Caco-2 (cell line): ENCODE measurements at places on chromosomes 13 and 19. TPM values are rescaled to one million over a fixed set of nuclear protein-coding genes. Genes with fewer than 3 reads are reported as not detected.
A peak's percentile ranks its signal among the peaks of the same experiment; 100 is the strongest.

- DNase-seq = no peak
- H3K4me1 ChIP-seq = no peaks in the 10 kb centered on the region
- H3K27me3 ChIP-seq = no peaks in the 10 kb centered on the region
- H3K27ac ChIP-seq = peak overlapping the region; percentile 49
- peaks cover 3% of the 10 kb centered on the region; the same call in 1 of the 2 replicates for H3K36me3 ChIP-seq
- H3K4me3 ChIP-seq = no peak overlapping the region
Measured at GRCh38 chr19:11252665-11253355, 9.5 kb downstream of the DOCK6 start.

Gene URI1
- total RNA-seq = 53.9 and 59.5 TPM in 2 replicates

GRCh38 chr13:67736646-67737420, 506.7 kb upstream of the PCDH9 start:
- DNase-seq = no peak
- no peak overlapping the region for H3K27ac ChIP-seq
- H3K27me3 ChIP-seq = no peaks in the 10 kb centered on the region

GRCh38 chr13:79486433-79487188, 5.7 kb downstream of the NDFIP2 start:
- no peak overlapping the region for H3K4me3 ChIP-seq
- H3K27me3 ChIP-seq = no peaks in the 10 kb centered on the region
- H3K36me3 ChIP-seq = no peaks in the 10 kb centered on the region
- no peak overlapping the region for H3K27ac ChIP-seq

DNA sequence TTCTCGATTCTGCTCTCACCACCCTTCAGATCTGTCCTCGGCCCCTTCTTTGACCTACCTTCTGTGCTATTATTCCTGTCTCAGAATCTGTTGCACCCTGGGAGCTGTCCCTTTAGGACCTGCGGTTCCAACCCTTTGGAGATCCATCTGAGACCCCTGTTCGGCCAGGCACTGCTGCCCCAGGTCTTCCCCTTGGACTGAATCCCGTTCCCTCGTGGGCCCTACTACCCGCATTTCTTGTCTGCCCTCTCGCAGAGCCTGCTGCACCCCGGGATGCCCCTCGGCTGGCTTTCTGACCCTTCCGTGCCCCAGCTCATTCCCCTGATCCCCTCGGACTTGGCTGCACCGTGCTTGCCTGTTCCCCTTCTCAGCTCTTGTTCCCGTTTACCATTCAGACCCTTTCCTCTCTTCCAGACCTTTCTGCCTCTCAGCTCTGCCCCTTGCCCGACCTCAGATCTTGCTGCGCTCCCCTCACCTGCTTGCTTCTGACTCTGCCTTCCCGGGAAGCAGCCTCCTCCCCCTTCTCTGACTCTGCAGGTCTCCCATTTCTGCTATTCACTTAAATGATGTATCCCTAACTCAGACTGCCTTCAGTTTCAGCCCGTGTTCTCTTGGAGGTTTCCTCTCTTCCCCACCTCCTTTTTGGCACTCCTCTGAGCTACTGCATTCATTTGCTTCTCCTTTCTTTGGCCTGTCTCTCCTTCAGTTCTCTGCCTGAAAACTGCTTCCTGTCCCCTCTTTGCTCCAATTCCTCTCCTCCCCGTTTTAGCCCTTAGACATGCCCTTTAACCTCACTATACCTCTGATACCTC, 1.1 kb downstream of the ARHGAP35 start:
- H3K36me3 ChIP-seq = peaks cover 3% of the 10 kb centered on the region
- peaks cover 42% of the 10 kb centered on the region for H3K4me1 ChIP-seq
- no peak for DNase-seq

GRCh38 chr19:18605546-18606280, 886 bp downstream of the CRLF1 start:
- no peak overlapping the region for H3K27ac ChIP-seq
- peaks cover 6% of the 10 kb centered on the region for H3K27me3 ChIP-seq
- H3K36me3 ChIP-seq = no peaks in the 10 kb centered on the region
- peak overlapping the region; percentile 8 for H3K4me3 ChIP-seq
- DNase-seq = no peak

DNA sequence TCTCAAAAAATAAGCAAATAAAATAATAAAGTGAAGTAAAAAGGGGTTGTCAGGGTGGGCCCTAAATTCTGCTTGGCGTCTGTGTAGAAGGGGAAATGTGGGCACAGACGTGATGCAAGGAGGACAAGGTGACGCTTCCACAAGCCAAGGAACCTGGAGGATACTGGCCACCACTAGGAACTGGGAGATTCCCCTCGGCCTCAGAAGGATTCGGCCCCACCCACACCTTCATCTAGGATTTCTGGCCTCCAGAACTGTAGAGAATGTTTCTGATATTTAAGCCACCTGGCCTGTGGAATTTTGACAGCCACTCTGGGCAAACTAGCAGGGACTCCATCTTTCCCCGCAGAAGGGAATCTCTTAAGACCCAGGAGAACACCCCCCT, 1.1 kb downstream of the PLEKHJ1 start:
- no peaks in the 10 kb centered on the region for H3K36me3 ChIP-seq
- DNase-seq = no peak
- H3K27me3 ChIP-seq = no peaks in the 10 kb centered on the region
- peaks cover 13% of the 10 kb centered on the region for H3K4me1 ChIP-seq
- H3K27ac ChIP-seq = peak overlapping the region; percentile 95

GRCh38 chr13:85262499-85262898, 536.7 kb downstream of the SLITRK6 start:
- H3K27ac ChIP-seq = no peak overlapping the region
- H3K36me3 ChIP-seq = no peaks in the 10 kb centered on the region
- no peak for DNase-seq
- H3K4me1 ChIP-seq = no peaks in the 10 kb centered on the region
- H3K27me3 ChIP-seq = no peaks in the 10 kb centered on the region
- no peak overlapping the region for H3K4me3 ChIP-seq

Gene TMEM59L
- total RNA-seq = 0.25 TPM in 1 of 2 replicates, not detected in the other

GRCh38 chr19:8194528-8195267, 14.5 kb upstream of the CERS4 start:
- H3K27me3 ChIP-seq = no peaks in the 10 kb centered on the region
- DNase-seq = no peak
- H3K36me3 ChIP-seq = no peaks in the 10 kb centered on the region
- H3K4me1 ChIP-seq = no peaks in the 10 kb centered on the region

Gene IGLON5
- not detected in 2 replicates for total RNA-seq

DNA sequence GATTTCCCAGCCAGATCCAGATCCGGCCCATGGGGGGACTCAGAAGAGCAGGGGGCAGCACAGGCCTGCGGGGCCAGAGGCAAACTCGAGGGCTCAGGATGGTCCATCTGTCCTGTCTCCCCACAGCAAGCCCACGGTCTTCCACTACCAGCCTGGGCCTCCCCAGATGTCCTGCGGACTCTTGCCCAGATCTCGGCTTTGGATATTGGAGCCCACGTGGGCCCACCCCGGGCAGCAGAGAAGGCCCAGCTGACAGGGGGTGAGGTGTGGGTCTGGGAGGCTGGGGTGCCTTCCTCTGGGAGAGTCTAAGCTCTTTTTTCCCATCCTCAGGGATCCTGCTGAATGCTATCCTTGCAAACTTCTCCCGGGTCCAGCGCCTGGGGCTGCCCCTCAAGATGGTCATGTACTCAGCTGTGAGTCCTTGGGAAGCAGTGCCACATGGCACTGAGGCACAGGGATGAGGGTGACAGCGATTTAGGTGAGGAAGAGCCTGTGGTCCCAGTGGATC, 3.4 kb downstream of the ACP4 start:
- peaks cover 6% of the 10 kb centered on the region for H3K36me3 ChIP-seq
- DNase-seq = no peak
- no peak overlapping the region for H3K4me3 ChIP-seq
- peak overlapping the region; percentile 30 for H3K27ac ChIP-seq
- no peaks in the 10 kb centered on the region for H3K4me1 ChIP-seq
- H3K27me3 ChIP-seq = no peaks in the 10 kb centered on the region

GRCh38 chr13:114124921-114125320, 7.5 kb downstream of the RASA3 start:
- H3K4me1 ChIP-seq = 0 out of 2 replicates have a peak, but pooled peaks cover 11% of the 10 kb centered on the region
- no peak overlapping the region for H3K27ac ChIP-seq

Gene PDX1
- 3.7 and 3.9 TPM in 2 replicates for total RNA-seq

- H3K36me3 ChIP-seq = no peaks in the 10 kb centered on the region
- no peak overlapping the region for H3K4me3 ChIP-seq
- no peak overlapping the region for H3K27ac ChIP-seq
- no peaks in the 10 kb centered on the region for H3K27me3 ChIP-seq
- DNase-seq = no peak
- H3K4me1 ChIP-seq = peaks cover 5% of the 10 kb centered on the region
Measured at GRCh38 chr13:27421101-27421871, 3.1 kb upstream of the GTF3A start.

DNA sequence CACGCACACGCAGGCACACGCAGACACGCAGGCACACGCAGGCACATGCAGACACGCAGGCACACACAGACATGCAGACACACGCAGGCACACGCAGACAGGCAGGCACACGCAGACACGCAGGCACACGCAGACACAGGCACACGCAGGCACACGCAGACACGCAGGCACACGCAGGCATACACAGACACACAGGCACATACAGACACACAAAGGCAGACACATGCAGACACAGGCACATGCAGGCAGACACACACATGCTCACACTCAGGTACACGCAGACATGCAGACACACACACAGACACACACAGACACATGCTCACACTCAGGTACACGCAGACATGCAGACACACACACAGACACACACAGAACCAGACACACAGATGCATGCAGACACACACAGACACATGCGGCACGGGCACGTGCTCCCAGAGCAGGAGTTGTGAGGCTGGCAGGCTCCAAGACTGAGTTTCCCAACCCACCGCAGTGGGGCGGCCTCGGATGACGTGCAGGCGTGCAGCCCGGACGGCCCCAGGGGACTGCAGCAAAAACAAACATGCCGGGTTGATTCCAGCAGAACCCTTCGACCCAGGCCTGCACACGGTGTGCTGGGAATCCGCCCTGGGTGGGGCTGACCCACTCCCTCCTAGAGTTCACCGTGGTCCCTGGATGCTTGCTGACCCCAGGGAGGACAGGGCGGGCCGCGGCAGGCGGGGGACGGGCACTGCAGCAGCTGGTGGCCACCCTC, 100.0 kb downstream of the GADD45B start:
- H3K27ac ChIP-seq = peak overlapping the region; percentile 85
- DNase-seq = no peak
- H3K36me3 ChIP-seq = no peaks in the 10 kb centered on the region
- no peaks in the 10 kb centered on the region for H3K27me3 ChIP-seq
- H3K4me1 ChIP-seq = peaks cover 29% of the 10 kb centered on the region

DNA sequence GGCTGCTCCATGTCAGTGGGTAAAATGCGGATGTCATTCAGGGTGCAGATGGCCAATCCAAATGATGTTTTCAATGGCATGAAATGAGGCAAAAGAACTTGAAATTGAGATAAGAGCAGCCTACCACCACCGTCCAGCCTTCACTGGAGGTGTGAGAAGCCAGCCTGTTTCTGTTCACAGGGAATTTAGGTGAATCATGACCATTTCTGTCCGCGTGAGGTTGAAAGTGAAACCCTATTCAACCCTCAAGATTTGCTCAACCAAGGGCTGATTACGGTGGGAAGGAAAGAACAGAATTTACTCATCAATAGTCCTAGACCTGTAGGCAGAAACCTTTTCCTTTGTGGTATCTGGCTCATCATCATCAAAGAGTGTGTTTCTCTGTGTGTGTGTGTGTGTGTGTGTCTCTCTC, 370.7 kb downstream of the COG6 start:
- no peak overlapping the region for H3K27ac ChIP-seq
- H3K27me3 ChIP-seq = no peaks in the 10 kb centered on the region
- no peak for DNase-seq
- no peak overlapping the region for H3K4me3 ChIP-seq
- H3K4me1 ChIP-seq = no peaks in the 10 kb centered on the region
- H3K36me3 ChIP-seq = no peaks in the 10 kb centered on the region

DNA sequence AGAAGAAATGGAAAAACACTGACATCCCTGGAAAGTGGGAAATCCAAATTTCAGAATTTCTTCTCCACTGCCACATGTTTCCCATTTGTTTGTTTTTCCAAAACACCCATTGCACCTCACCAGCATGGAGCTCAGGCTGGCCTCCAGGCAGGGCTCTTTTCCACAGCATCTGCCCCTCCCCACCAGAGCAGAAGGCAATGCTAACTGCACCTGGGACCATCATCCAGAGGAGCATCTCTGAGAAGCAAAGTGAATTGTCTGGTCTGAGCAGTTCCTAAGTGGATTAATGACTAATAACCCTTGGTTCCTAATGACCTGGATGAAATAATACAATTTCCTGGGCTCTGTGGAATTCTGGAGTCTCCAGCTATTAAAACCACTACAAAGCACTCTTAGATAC, 8.8 kb upstream of the CYSLTR2 start:
- no peak overlapping the region for H3K4me3 ChIP-seq
- no peaks in the 10 kb centered on the region for H3K4me1 ChIP-seq
- H3K36me3 ChIP-seq = no peaks in the 10 kb centered on the region
- no peak overlapping the region for H3K27ac ChIP-seq
- no peak for DNase-seq
- no peaks in the 10 kb centered on the region; the same call in 1 of the 2 replicates for H3K27me3 ChIP-seq

Gene TIMM50
- 152 and 162 TPM in 2 replicates for total RNA-seq

- H3K4me3 ChIP-seq = no peak overlapping the region
- no peaks in the 10 kb centered on the region for H3K4me1 ChIP-seq
- H3K27me3 ChIP-seq = no peaks in the 10 kb centered on the region
- no peak for DNase-seq
- peaks cover 1% of the 10 kb centered on the region for H3K36me3 ChIP-seq
Measured at GRCh38 chr19:1162404-1163282, 11.4 kb downstream of the SBNO2 start.

Gene UHRF1
- total RNA-seq = 47.6 and 54.6 TPM in 2 replicates

- peaks cover 25% of the 10 kb centered on the region for H3K4me1 ChIP-seq
- H3K27me3 ChIP-seq = no peaks in the 10 kb centered on the region
- no peaks in the 10 kb centered on the region for H3K36me3 ChIP-seq
Measured at GRCh38 chr13:79723519-79724024, 242.6 kb downstream of the NDFIP2 start.

- no peaks in the 10 kb centered on the region for H3K4me1 ChIP-seq
- H3K27me3 ChIP-seq = no peaks in the 10 kb centered on the region
- DNase-seq = no peak
Measured at GRCh38 chr13:89457977-89458376, 1786.8 kb downstream of the SLITRK5 start.

- no peaks in the 10 kb centered on the region for H3K27me3 ChIP-seq
- H3K4me1 ChIP-seq = no peaks in the 10 kb centered on the region
- no peak for DNase-seq
- no peak overlapping the region for H3K4me3 ChIP-seq
- no peak overlapping the region for H3K27ac ChIP-seq
Measured at GRCh38 chr13:66357463-66357862, 872.7 kb downstream of the PCDH9 start.

- H3K4me3 ChIP-seq = no peak overlapping the region
- no peak for DNase-seq
- H3K36me3 ChIP-seq = no peaks in the 10 kb centered on the region
- H3K4me1 ChIP-seq = no peaks in the 10 kb centered on the region; the same call in 1 of the 2 replicates
- no peaks in the 10 kb centered on the region for H3K27me3 ChIP-seq
- no peak overlapping the region for H3K27ac ChIP-seq
Measured at GRCh38 chr19:5907241-5907640, 2.6 kb downstream of the VMAC start.

- no peak for DNase-seq
- H3K27me3 ChIP-seq = no peaks in the 10 kb centered on the region
- H3K36me3 ChIP-seq = peaks cover 10% of the 10 kb centered on the region
- no peak overlapping the region for H3K4me3 ChIP-seq
Measured at GRCh38 chr19:11721681-11722080, 17.1 kb downstream of the ZNF823 start.
